Osteocyte (in vitro differentiated cells): ENCODE measurements at places on chromosomes 12 and 14.
A peak's percentile ranks its signal among the peaks of the same experiment; 100 is the strongest.

GRCh38 chr12:132174015-132174838 is 30.0 kb downstream of the NOC4L start:
- no peak for DNase-seq

DNA sequence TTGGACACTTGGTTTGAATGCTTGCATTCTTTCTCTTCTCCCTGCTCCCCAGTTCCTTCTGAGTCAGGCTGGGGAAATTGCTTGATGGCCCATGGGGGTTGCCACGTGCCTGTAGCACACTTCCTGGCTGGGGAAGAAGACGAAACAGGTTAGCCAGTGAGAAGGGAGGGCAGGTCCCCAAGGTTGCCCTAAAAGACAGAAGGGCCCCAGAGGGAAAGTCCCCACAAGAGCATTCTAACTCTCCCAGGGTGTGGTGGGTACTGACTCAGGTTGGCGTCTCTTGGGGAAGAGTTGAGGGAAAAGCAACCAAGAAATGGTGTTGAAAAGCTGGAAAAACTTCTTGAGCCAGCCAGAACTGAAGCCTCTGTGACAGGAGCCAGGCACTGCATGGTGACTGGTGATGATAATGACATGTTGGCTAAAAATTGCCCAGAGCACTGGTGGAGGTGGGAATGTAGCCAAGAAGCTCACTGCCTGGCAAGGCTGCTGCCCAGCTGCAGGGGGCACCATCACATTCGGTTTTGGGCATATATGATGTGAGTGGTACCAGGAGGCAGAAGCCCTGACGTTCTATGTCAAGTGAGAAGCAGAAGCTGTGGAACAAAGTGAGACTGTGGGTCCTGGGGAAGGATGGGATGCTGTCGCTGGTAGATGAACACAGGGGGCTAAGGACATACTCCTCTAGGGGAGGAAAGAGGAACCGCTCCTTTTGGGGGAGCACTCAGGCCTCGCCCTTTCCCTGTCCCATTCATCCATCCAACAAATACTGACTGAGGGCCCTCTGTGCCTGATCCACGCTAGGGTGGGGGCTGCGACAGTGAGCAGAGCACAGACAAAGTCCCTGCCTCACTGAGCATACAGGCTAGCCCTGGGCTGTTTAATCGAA is 8.1 kb upstream of the RABGGTA start:
- DNase-seq, result no peak

DNA sequence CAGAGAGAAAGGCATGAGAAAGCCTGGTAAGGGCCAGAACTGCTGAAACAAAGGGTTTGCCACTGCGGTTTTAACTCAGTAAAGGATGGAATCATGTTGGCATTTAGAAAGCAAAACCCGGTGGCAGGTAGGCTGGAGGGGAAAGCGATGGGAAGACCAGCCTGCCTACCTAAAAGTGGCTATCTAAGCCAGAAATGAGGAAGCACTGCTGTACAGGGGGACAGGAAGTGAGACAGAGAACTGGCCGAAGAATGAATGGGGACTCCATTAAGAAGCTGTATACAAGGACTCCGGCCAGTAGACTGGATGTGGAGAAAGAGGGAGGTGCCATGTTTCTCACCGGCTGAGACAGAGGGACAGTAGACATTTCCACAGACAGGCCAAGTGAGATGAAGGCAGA is 48.2 kb downstream of the PPM1H start:
- DNase-seq, result no peak

GRCh38 chr14:51463461-51463860 is 188.2 kb upstream of the FRMD6 start:
- DNase-seq, result no peak

DNA sequence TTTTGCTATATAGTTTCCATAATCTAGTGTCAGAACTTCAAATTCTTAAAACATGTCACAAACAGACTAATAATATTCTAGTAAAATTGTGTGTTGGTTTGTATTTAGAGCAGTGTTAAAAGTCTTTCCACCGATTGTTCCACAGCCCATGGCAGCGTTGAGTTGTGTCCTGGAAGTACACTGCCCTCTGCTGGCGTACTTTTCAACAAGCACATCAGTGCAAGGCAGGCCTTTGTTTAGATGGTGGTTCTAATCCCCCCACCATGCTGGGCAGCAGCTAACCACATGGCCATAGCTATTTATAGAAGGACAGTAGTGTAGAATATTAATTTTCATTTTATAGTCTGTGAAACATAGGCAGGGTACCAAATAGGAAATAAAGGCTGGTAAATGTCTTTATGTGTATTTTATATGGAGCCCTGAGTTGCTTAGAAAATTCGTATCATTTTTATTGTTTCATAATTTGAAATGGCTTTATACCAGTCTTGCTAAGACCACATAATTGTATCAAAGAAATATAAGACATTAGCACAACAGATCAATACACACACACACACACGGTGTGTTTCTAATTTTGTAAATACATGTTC is 235.4 kb downstream of the SEC23A start:
- no peak for DNase-seq

- no peak for DNase-seq
Observed at GRCh38 chr12:15056218-15056617, 83.4 kb downstream of the PDE6H start.

DNA sequence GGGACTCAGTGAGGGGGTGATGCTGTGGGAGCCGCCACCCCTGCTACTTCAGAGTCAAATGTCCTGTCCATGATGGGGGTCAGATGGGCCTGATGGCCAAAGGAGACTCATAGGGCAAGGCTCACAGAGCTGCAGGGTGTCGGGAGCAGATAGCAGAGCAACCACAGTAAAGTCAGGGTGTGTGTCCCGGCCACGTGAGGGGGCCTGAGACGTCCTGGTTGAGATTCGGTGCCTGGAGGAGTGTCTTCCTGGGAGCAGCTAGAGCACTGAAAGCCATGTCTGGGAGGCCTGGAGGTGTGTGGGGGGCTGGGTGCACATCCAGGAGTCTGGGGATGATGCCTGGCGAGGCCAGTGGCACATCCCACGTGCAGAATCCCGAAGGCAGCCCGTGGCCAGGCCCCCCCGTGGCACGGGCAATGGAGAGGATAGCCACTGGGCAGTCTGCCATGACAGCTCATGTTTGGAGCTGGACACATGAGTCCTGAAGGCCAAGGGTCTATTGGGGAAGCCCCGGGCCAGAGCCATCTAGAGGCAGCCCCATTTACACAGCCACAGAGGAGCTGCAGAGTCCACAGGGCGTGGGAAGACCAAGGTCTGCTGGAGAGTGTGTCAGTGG is 308.0 kb upstream of the SFSWAP start:
- no peak for DNase-seq

GRCh38 chr14:60326274-60326673 is 77.3 kb downstream of the PPM1A start:
- DNase-seq, result no peak

DNA sequence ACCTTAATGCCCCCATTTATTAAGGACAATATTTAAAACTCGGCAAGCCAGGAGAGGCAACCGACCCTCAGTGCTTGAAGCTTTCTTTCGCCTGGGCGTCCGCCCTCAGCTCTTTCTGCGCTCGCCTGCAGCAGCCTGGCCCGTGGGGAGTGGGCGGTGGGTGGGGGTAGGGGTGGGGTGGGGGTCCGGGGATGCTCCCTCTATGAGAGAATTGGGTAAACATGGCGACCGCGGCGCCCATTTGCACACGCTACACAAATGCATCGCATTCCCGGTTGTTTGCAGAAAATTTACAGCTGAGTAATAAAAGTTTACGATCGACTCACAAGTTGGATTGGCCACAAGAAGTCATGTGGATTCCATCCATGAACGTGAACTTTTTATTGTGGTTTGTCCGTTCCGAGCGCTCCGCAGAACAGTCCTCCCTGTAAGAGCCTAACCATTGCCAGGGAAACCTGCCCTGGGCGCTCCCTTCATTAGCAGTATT is 7.7 kb downstream of the HOXC8 start:
- no peak for DNase-seq

DNA sequence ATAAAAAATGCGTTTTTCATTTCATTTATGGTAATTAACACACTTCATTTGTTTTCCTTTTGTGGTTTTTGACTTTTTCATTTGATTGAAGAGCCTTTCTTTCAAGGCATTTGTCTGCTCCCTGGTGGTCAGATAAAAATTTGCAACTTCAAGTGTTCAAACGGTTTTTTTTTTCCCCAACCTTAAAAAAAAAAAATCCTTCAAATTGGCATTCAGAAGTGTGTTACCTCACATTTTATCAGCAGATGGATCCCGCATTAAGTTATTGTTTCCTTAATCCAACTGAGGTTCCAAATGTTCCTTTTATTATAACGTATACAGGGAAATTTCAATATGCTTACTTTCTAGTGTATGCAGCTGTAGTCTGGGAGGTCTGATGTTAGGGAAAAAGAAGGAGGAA is 47.2 kb downstream of the MYF5 start:
- DNase-seq, result no peak

GRCh38 chr14:51933191-51933590 is 56.2 kb upstream of the RTRAF start:
- DNase-seq, result no peak

- no peak for DNase-seq
Observed at GRCh38 chr12:89309815-89310214, 42.5 kb downstream of the DUSP6 start.

GRCh38 chr12:113724794-113725556 is 241.2 kb downstream of the RBM19 start:
- DNase-seq, result no peak

GRCh38 chr12:12461923-12462315 is 100.7 kb downstream of the DUSP16 start:
- no peak for DNase-seq

GRCh38 chr12:114508529-114509129 is 102.7 kb upstream of the TBX5 start:
- DNase-seq, result peak; percentile 86

DNA sequence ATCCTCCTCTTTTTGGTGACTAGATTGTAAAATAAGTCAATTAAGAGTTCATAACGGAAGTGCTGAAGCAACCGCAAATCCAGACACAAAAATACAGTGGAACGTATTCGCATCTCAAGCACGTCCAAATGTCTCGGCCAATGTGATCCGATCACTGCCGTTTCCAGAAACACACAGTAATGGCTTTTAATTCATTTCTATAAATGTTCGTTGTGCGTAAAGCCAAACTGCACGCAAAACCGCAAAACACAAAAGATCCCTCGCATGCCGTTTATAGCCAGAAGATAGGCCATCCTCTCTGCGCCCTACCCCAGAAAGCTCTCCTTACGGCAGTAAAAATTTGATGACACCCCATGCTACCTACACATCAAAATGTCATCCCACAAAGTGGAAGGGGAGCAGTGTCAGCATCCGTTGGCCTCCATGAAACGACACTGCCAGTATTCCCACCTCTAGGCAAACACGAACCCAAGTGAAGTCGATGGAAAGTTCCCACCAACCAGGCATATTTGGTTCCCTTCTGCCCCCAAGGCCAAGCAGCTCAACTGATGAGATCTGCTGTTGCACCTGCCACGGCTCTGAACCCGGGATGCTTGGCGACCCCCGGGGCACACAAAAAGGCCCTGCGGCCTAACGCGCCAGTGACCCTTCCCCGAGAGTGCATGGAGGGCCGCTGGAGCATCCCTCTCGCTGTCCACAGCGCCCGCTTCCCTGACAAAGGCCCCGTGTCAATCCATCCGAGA is 1.4 kb downstream of the HECTD4 start:
- no peak for DNase-seq

DNA sequence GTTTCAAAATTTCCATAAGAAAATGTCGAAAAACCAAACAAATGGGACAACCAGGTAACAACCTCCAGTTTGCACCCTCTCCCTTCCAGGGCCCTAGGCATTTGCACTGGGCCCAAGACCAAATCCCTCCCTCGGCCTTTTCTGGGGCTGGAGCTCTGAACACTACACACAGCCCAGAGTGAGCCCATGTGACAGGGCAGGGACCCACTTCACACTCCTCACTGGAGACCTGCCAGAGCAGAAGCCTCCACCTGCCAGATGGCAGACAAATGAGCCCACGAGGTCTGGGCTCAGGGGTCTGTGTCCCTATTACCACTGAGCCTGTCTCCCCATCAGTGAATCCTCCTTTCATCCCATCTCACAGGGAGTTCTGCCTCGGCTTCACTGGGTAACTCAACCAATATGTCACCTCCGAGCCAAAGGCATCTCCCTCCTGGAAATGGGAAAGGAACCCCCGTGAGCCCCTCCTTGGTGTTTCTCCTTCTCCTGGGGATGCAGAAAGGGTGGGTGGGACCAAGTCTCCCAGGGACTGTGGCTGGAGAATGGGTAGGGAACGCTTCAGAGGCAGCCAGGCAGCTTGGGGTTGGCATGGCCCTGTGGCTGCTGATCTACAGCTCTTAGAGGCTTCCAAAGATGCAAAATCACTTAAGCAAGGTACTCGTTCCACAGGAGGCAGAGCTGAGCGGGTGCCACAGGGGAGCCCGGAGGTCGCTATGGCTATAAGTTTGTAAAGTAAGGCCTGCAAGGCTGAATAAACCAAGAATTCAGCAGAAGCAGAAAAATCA is 10.6 kb downstream of the VWF start:
- DNase-seq, result no peak

DNA sequence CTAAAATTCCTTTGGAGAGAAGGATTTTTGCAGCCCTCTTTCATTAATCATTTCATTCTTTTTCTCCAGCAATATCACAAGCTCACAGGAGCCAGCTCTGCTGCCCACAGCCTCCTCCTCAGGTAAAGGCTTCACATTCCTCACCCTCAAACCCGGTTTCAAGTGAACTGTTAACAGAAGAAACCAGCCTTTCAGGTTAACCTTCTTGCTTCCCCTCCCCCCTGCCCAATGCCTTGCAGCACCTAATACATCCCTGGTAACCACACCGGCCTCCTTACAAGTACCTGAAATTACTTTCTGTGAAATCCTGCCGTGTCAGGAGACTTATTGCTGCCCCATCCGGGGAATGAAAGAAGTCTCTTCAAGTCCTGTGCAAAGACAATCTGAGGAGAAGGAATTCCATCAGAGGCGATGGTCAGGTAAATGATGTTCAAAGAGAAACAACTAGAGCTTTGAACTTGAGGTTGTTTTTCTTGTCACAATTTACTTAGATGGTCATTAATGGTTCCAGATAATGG is 111.2 kb downstream of the MYRFL start:
- no peak for DNase-seq

DNA sequence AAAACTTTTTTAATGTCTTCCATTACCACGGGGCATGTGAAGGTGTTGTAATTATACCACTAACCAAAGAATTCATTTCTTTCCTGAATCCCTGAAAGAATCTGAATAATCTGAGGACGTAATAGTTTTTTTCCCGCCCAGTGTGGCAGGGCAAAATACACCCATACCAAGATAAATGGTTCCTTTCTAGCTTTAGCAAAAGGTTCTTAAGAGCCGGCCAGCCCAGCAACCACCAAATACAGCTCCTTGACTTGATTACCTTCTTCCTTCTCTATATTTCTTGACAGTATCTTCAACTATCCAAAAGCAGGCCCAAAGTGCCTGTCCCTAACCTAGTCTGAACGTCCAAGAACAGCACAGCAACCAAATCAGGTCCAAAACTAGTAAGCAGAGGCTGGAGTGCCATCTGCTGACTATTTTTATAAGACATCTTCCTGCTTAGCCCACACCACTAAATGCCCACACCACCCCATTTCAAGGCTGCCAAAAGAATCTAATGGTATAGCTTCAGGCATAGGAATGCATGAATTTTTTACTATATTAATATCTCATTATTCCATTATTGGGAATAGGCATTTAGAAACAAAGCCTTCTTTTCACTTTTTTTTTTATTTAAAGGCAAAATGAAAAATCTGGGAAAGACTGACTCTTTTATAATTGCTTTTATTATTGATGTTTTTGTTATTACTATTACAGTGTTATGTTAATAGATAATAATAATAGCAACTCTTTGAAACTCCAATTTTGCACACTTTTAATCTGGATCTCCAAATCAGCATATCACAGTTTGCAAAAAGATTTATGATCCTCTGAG is 524.4 kb downstream of the MED13L start:
- no peak for DNase-seq

GRCh38 chr14:23028799-23029198 is 5.9 kb downstream of the PSMB5 start:
- no peak for DNase-seq
